Progenitor cell of endocrine pancreas (in vitro differentiated cells): ENCODE measurements at places on chromosomes 5 and 9. TPM values are rescaled to one million over a fixed set of nuclear protein-coding genes. Genes with fewer than 3 reads are reported as not detected.

The DOCK2 gene
- total RNA-seq, result 0.78 TPM in 1 of 2 replicates, not detected in the other

The BSPRY gene
- total RNA-seq, result 18.8 and 19.7 TPM in 2 replicates

DNA sequence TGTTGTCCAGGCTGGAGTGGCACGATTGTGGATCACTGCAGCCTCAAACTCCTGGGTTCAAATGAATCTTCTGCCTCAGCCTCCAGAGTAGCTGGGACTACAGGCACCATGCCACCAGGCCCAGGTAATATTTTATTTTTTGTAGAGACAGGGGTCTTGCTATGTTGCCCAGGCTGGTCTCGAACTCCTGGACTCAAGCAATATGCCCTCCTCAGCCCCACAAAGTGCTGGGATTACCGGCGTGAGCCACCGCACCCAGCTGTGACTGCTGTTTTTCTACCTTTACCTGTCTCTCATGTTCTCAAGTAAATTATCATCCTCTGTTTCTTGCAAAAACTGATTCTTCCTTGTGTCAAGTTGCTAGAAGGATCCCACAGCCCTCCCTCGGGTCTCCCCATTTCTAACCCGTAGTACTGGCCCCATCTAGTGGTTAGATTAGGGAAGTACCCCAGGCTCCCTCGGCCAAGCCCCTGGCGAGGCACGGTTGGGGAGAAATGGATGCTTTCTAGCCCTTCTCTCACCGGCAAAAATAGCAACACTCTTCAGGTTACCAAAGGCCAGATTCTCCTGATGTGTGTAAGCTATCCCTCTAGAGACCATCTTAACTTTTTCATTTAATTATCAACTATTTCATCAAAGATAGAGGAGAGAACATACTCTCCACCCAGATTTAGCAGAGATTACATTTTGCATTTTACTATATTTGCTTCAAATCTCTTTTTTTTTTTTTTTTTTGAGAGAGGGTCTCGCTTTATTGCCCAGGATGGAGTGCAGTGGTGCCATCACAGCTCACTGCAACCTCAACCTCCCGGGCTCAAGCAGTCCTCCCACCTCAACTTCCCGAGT, 19.2 kb upstream of the TOR1B start:
- H3K27me3 ChIP-seq, result peaks cover 29% of the 10 kb centered on the region
- peak; percentile 72 for DNase-seq
- no peaks in the 10 kb centered on the region for H3K36me3 ChIP-seq
- no peaks in the 10 kb centered on the region for H3K4me1 ChIP-seq

The MED7 gene
- 15.6 and 18.2 TPM in 2 replicates for total RNA-seq

GRCh38 chr9:124493794-124494479, 13.3 kb downstream of the NR5A1 start:
- H3K4me1 ChIP-seq, result no peaks in the 10 kb centered on the region
- H3K27ac ChIP-seq, result no peak overlapping the region
- H3K27me3 ChIP-seq, result peaks cover 51% of the 10 kb centered on the region
- no peak overlapping the region for H3K4me3 ChIP-seq
- no peak for DNase-seq
- no peaks in the 10 kb centered on the region for H3K36me3 ChIP-seq

The CNTFR gene
- total RNA-seq, result 2.3 and 2.7 TPM in 2 replicates

DNA sequence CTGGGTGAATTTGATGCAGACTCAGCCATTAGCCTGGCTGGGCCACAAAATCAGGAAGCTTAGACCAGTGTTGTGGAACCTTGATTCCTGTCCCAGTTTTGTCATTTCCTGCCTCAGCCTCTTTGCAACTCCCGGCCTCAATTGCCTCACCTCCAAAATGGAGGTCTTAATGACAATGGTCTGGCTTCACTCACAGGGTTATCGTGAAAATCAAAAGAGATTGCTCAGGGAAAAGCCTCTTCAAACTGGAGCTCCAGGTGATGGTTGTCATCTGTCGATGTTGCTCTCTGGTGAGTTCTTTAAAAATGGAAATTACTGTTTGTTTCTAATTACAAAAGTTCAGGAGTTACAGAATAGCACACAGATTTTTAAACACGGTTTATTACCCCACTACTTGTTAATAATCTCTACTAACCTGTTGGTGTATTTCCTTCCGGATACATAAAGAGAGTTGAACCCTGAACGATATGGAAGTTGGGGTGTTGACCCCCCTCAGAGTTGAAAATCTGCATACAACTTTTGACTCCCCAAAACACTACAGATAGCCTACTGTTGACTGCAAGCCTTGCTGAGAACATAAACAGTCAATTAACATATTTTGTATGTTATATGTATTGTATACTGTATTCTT, 109.9 kb upstream of the CPEB4 start:
- no peak overlapping the region for H3K4me3 ChIP-seq
- H3K27ac ChIP-seq, result no peak overlapping the region
- no peak for DNase-seq
- peaks cover 9% of the 10 kb centered on the region for H3K4me1 ChIP-seq
- H3K27me3 ChIP-seq, result peaks cover 25% of the 10 kb centered on the region

The RNF224 gene
- 0.27 and 0.53 TPM in 2 replicates for total RNA-seq

The FBP2 gene
- total RNA-seq, result not detected in 2 replicates

DNA sequence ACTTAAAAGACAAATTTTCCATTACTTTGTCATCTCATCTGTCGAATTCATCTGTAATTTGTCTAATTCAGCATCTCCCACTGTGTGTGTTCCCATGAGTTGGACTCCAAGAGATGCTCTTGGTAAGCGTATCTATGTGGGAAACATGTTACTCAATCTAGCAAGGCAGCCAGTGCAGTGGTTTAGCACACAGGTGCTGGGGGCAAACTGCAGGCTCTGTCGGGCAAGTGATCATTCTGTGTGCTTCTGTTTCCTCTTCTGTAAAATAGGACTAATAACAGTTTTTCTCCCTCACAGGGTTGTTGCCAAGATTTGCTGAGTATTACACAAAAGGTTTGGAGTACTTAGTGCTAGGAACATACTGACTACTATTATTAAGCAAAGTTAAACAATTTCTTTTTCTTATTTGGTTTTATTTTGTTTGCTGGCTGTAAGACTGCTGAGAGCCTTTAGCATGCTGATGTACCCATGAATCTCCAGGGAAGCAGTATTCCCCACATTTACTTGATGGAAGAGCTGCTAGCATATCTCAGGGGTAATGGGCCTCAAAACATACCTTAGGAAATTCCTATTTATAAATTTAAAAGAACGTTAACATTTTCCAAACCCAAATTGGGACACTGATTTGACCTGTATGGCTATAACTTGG, 709 bp upstream of the GAPT start:
- H3K27ac ChIP-seq, result no peak overlapping the region
- no peaks in the 10 kb centered on the region for H3K36me3 ChIP-seq
- no peak for DNase-seq
- no peak overlapping the region for H3K4me3 ChIP-seq
- H3K27me3 ChIP-seq, result no peaks in the 10 kb centered on the region
- H3K4me1 ChIP-seq, result peaks cover 3% of the 10 kb centered on the region

DNA sequence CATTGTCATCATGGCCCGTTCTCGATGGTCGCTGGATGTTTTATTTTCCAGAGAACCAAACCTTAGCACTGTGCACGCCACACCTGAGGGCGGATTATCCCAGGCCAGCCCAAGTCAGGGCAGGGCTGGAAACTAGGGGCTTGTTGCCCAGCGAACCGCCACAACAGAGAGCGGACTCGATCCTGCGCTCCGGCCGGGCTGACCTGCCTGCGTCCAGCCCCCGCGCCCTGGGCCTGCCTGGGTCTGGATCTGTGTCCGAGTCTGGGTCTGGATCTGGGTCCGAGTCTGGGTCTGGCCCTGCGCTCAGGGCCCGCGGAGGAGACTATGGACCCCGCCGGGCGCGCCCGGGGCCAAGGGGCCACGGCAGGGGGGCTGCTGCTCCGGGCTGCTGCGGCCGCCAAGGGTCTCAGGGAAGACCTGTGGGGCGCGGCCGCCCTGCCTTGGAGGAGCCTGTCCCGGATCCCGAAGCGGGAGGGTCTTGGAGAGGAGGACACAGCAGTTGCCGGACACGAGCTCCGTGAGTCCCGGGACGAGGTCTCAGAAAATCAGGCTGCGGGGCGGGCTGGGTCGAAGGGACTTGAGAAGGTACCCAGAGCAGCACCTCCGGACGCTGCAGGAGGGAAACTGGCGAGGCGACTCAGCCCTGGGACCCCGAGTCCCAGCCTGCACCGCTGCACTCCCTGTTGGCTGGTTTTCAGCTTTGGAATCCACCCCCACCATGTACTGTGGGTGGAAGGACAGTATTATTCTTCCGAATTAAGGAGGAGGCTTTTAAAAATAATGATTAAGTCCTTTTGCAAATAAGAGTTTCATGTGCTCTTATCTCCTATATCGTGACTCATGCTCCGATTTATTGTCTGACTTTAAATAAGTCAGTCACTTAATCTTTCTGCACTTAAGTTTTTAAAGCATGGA, at the start of gene ANKDD1B:
TSS of gene ANKDD1B (plus strand) at position 143 of the 915 bp plus-strand sequence. CDS start at position 325, 182 bp downstream.
- H3K36me3 ChIP-seq, result peaks cover 4% of the 10 kb centered on the region
- peak within 1 kb of the TSS; percentile 98 for H3K27ac ChIP-seq
- peak within 1 kb of the TSS; percentile 81 for H3K4me3 ChIP-seq
- DNase-seq, result peak; percentile 30

The PCDHGB6 gene
- total RNA-seq, result 23.1 and 24.0 TPM in 2 replicates

- H3K36me3 ChIP-seq, result no peaks in the 10 kb centered on the region
- DNase-seq, result no peak
- peaks cover 7% of the 10 kb centered on the region for H3K4me1 ChIP-seq
- no peak overlapping the region for H3K27ac ChIP-seq
- H3K4me3 ChIP-seq, result no peak overlapping the region
- H3K27me3 ChIP-seq, result peaks cover 4% of the 10 kb centered on the region
Observed at GRCh38 chr9:79953908-79954307, 382.1 kb downstream of the TLE4 start.

DNA sequence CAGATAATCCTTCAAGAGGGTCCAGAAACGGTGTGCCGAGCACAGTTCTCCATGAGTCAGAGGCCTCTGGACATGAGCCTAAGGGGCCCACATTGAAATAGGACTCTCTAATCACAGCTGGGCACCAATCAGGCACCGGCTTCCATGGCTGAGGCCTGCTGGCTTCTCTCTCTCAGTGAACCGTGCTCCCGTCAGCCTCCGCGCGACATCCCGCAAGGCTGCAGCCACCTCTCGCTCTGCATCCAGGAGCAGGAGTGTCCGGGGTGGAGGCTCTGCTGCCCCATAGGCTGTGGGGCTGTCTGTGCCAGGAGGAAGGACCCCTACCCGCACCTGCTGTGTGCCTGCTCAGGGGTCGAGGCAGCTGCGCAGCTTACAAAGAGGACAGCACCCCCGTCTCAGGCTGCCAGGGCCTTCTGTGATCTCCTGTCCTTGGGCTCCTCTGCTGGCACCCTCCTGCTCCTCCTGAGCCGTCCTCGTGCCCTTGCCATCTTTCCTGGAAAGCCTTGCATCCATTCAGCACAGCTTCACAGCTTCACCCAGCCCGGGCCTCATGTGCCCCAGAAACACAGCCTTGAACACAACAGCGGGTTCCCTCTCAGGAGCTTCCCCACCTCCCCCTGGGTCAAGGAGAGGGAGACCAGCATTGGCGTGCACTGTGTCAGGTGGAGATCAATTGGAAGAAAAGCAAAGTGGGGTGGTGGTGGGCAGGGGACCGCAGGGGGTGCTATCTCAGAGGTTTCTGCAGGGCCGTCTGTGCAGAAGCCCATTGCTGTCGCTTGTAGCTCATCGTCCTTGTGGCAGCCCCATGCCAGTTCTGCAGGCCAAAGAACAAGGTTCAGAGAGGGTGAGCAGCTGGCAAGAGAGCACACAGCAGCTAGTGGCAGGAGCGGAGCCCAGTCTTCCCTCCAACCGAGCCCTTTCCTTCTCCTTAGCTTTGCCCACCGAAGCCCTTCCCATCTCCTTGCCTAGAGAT, 22.8 kb upstream of the FCN1 start:
- H3K4me1 ChIP-seq, result peaks cover 3% of the 10 kb centered on the region
- no peaks in the 10 kb centered on the region for H3K36me3 ChIP-seq
- DNase-seq, result no peak
- no peak overlapping the region for H3K4me3 ChIP-seq
- H3K27ac ChIP-seq, result no peak overlapping the region
- peaks cover 28% of the 10 kb centered on the region for H3K27me3 ChIP-seq

DNA sequence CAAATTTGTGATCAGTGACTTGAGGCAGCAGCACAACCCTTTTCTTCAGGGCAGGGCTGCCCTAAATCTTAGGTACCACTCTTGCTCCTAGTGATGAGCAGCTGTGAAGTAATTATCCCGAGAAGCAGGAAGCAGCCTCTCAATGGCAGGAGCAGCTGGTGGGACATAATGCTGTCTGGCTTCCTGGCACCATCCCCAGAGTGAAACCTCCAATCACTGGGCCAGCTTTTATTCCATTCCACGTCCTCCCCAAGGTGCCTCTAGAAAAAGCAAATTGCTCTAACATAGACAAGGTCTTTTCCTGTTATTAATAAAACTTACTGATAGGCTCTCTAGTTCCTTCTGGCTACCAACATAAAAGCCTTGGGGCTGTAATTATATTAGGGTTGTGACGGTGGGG, 154.0 kb downstream of the FRMD3 start:
- H3K27me3 ChIP-seq, result no peaks in the 10 kb centered on the region
- no peaks in the 10 kb centered on the region for H3K36me3 ChIP-seq
- H3K27ac ChIP-seq, result no peak overlapping the region
- DNase-seq, result no peak
- H3K4me1 ChIP-seq, result peaks cover 12% of the 10 kb centered on the region

The SPATA31C1 gene
- total RNA-seq, result not detected in 2 replicates

The ANKRD18A gene
- 2.2 and 3.6 TPM in 2 replicates for total RNA-seq

GRCh38 chr9:124742940-124743339, 28.2 kb downstream of the NR6A1 start:
- DNase-seq, result no peak
- H3K27me3 ChIP-seq, result no peaks in the 10 kb centered on the region
- H3K27ac ChIP-seq, result peak overlapping the region; percentile 25
- H3K4me1 ChIP-seq, result peaks cover 24% of the 10 kb centered on the region
- no peak overlapping the region for H3K4me3 ChIP-seq

The SLC28A3 gene
- total RNA-seq, result 0.55 and 0.62 TPM in 2 replicates

The TSSK1B gene
- 0.27 and 0.29 TPM in 2 replicates for total RNA-seq

GRCh38 chr5:107522456-107522855, 148.3 kb downstream of the EFNA5 start:
- H3K36me3 ChIP-seq, result no peaks in the 10 kb centered on the region
- H3K27me3 ChIP-seq, result no peaks in the 10 kb centered on the region
- peaks cover 33% of the 10 kb centered on the region for H3K4me1 ChIP-seq
- no peak overlapping the region for H3K4me3 ChIP-seq
- DNase-seq, result no peak
- H3K27ac ChIP-seq, result no peak overlapping the region
